ENCODE measurements at places on chromosomes 4 and X. TPM values are rescaled to one million over a fixed set of nuclear protein-coding genes. Genes with fewer than 3 reads are reported as not detected.

The NPY2R gene
- total RNA-seq = not detected

The MAGEC2 gene
- not detected for total RNA-seq

The POLN gene
- 1.4 TPM for total RNA-seq

The MAP7D2 gene
- 0.39 TPM for total RNA-seq

The HSD17B13 gene
- not detected for total RNA-seq

The CDX4 gene
- total RNA-seq = not detected

The TBC1D8B gene
- total RNA-seq = 14.6 TPM

The FGB gene
- not detected for total RNA-seq

The NCAPG gene
- 39.2 TPM for total RNA-seq

The MGST2 gene
- 11.0 TPM for total RNA-seq

The HSFX2 gene
- total RNA-seq = 0.48 TPM

The SLITRK2 gene
- not detected for total RNA-seq

The CPLX1 gene
- 0.19 TPM for total RNA-seq

The HSPA4L gene
- total RNA-seq = 7.9 TPM

The PRSS12 gene
- total RNA-seq = 70.6 TPM

The RAB39B gene
- 0.05 TPM for total RNA-seq

The DKK2 gene
- 0.50 TPM for total RNA-seq

The PSAPL1 gene
- total RNA-seq = not detected

The GYPA gene
- not detected for total RNA-seq

The AWAT2 gene
- total RNA-seq = not detected

The FGF16 gene
- not detected for total RNA-seq

The OTC gene
- not detected for total RNA-seq

The DCAF12L2 gene
- not detected for total RNA-seq

The POF1B gene
- not detected for total RNA-seq

The HSFX4 gene
- total RNA-seq = not detected

The RNF175 gene
- not detected for total RNA-seq

The CLDN34 gene
- total RNA-seq = not detected

The ZNF630 gene
- total RNA-seq = 0.69 TPM

The ATOH1 gene
- total RNA-seq = not detected

The FGFR3 gene
- total RNA-seq = 0.61 TPM

The GPR143 gene
- not detected for total RNA-seq

The AIFM1 gene
- total RNA-seq = 34.1 TPM

The P2RY8 gene
- not detected for total RNA-seq

The PLS3 gene
- 219 TPM for total RNA-seq

The NAP1L3 gene
- total RNA-seq = 8.9 TPM

The PHEX gene
- not detected for total RNA-seq

The SRPX gene
- 10.6 TPM for total RNA-seq

The MAGEC1 gene
- total RNA-seq = not detected

The GC gene
- total RNA-seq = not detected

The ENPEP gene
- 0.03 TPM for total RNA-seq

The PITX2 gene
- 24.0 TPM for total RNA-seq

The SSX3 gene
- total RNA-seq = not detected

The ADAM29 gene
- total RNA-seq = not detected

The IL15 gene
- 3.2 TPM for total RNA-seq

Data from HFFc6 (cell line).